ENCODE measurements at places on chromosomes 12 and 14.

- peak; percentile 73 for DNase-seq
These were observed 3.6 kb upstream of the ARID2 start for GRCh38 chr12:45725631-45726602.

- no peak for DNase-seq
These were observed 216.0 kb upstream of the PRKD1 start for GRCh38 chr14:30143627-30144026.

DNA sequence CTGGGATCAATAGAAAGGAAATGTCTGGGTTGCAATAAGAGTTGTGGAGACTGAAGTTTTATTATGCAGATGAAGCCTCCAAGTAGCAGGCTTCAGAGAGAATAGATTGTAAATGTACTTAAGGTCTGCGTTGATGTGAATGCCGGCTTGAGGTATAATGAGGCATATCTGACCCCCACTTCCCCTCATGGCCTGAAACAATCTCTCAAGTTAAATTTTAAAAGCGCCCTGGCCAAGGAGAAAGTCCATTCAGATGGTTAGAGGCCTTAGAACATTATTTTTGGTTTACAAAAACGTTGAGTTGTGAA lies 28.3 kb upstream of the HIGD1C start:
- DNase-seq, result no peak

DNA sequence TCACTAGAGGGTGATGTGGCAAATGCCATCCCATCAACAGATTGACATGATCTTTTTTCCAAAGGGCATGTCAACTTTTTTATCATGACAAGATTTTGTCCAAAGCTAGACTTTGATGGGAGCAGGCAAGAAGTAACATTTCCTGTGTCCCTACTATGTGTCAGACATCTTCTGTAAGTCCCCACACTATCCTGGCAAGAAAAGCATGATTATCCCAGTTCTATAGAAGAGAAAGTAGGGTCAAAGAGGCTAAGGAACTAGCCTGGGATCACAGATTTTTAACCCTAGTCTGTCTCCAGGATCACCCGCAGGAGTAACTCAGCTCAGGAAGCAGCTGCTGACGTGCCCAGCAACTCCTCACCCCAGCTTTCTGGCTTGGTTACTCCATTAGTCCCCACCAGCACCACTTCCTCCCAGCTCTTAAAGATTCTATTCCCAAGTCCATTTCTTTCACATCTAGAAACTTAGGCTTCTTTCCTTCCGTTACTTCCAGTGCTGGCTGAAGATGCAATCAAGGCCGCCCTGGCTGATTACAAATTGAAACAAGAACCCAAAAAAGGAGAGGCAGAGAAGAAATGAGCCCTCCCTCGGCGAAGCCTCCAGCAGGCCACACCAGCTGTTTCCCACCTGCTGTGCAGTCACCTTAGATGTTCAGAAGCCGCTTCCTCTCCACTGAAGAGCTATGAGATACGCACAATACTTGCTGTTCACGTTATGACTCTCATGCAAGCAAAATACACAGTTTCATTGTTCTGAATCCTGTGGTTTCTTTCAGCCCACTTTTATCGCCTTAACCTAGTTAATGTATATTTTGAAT lies 6.2 kb downstream of the ISCU start:
- no peak for DNase-seq

DNA sequence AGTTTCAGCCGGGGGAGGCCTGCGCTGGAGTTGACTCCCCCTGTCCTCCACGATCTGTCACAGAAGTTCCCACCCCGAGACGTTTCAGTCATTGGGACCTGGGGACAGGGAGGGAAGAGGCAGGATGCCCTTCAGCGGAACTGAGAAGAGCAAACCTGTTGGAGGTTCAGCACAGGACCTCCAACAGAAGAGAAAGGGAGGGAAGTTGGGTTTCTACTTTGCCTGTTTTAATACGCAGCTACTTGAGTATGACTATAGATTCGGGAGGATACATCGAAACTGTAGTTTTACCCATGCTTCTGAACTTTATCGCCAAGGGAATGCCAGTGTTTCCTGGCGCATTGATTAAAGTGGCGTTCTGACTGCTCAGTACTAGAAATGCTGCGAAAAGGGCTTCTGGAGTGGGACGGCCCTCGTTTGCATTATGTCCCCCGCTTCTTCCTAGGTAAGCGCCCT lies 2.3 kb upstream of the DUSP6 start:
- DNase-seq, result no peak

- DNase-seq, result no peak
These were observed 1045.6 kb downstream of the BCL11B start for GRCh38 chr14:98226411-98226810.

DNA sequence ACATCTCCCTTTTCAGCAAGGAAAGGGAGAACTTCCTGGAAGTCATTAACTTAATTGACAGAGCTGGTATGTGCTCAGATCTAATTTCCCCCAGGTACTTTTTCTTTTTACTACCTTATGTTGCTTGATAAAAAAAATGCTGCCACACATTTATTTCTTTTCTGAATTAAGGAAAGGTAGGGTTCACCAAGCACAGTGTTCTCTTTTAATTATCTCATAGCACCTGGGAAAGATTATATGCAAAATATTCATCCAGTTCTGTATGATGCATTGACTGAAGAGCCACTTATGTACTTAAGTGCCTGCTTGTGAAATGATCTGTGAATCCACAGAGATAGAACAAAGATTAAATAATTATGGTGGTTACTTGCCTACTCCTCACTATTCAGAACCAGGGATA lies 25.1 kb downstream of the KCNC2 start:
- no peak for DNase-seq

GRCh38 chr12:111992464-111992863 lies 20.5 kb downstream of the TMEM116 start:
- no peak for DNase-seq

DNA sequence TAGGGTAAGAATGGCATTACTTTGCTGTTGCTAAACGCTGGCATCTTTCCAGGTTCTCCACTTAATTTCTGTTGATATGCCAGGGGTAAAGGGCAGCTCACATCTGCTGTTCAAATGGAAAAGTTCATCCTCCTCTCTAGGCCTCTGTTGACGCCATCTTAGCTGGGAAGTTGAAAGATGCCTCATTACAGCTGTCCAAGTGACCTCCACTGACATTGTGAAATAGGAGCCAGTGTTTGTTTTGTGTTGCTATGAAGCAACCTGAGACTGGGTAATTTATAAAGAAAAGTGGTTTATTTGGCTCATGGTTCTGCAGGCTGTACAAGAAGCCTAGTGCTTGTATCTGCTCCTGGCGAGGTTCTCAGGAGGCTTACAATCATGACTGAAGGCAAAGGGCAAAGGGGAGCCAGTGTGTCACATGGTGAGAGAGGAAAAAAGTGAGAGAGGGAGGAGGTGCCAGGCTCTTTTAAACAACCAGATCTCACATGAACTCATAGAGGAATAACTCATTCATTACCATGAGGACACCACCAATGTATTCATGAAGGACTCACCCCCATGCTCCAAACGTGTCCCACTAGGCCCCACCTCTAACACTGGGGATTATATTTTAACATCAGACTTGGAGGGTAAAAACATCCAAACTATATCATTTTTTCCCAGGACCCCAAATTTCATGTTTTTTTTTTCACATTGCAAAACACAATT lies 3.2 kb upstream of the ADAM21 start:
- no peak for DNase-seq

GRCh38 chr12:109888179-109889020 lies 8.1 kb upstream of the GLTP start:
- no peak for DNase-seq

- DNase-seq, result no peak
These were observed 60.9 kb upstream of the GPATCH2L start for GRCh38 chr14:76090616-76091391.

DNA sequence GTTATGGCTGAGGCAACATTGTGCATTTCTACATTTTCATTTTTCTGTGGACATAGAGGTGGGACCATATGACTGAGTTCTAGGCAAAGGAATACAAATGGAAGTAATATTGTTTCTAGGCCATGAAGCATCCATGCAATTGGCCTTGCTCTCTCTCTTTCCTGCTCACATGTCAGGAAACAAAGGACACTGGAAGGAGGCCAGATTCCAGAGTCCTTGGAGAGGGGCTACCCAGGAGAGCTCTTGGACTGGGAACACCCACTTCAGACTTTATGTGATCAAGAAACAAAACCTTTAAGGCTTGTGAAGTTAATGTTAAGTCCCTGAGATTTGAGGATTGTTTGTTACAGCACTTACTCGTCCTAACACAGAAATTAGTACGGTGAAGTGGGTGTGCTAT lies 32.8 kb downstream of the PDZRN4 start:
- DNase-seq, result no peak

DNA sequence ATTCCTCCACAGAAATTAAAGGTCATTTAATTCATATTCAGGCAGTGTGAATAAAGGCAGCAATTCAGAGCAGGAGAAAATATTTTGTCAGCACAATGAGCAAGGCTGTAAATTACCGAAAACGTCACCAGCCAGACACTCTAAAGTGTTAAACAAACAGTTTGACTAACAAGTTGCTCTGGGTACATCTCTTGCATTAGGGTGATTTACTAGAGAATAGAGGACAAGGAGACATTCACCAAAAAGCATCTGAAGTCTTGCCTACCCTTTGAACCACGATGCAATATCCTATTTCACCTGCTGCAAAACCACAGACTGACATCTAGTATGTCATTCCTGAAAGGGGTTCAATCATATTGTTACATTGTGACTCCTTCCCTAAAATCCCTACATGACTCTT lies 27.1 kb upstream of the GPHB5 start:
- no peak for DNase-seq

DNA sequence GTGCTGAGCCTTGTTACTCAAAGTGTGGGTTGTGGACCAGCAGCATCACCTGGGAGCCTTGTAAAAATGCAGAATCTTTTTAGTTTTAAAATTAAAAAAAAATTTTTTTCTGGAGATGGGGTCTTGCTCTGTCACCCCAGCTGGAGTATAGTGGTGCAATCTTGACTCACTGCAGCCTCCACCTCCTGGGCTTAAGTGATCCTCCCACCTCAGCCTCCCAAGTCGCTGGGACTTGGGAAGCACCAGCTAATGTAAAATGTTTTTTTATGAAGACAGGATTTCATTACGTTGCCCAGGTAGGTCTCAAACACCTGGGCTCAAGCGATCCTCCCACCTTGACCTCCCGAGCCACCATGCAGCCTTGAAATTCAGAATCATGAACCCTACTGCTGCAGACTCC lies 14.4 kb downstream of the MYBPC1 start:
- no peak for DNase-seq

DNA sequence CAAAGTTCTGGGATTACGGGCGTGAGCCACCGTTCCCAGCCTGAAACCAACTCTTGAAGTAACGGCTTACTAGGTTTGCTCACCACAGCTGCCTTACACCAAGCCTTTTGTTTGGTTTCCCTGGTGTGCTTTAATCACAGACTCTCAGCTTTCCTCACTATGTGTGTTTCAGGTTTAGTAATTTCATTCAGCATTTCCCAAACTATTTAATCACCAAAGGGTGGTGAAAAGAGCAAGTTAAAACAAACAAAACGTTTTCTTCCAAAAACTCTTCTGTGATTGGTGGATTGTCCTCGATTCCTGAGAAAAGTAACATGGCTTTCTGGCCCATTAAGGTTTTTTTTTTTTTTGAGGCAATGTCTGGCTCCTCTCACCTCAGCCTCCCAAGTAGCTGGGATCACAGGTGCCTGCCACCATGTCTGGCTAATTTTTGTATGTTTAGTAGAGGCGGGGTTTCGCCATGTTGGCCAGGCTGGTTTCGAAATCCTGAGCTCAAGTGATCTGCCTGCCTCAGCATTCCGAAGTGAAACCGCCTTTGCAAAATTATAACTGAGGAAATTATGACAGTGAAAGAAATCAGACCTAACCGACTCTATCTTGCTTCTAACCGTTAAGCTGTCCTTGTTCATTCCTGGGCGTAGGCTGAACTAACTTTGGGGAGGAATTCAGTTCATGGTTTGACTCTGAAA lies 1.5 kb upstream of the ZFYVE26 start:
- no peak for DNase-seq

GRCh38 chr14:66508547-66508845 lies 549 bp downstream of the GPHN start:
- no peak for DNase-seq

- DNase-seq, result peak; percentile 74
These were observed 17.5 kb downstream of the ANAPC5 start for GRCh38 chr12:121334513-121335343.

GRCh38 chr14:22232933-22233332 lies 356.1 kb downstream of the DAD1 start:
- DNase-seq, result no peak

DNA sequence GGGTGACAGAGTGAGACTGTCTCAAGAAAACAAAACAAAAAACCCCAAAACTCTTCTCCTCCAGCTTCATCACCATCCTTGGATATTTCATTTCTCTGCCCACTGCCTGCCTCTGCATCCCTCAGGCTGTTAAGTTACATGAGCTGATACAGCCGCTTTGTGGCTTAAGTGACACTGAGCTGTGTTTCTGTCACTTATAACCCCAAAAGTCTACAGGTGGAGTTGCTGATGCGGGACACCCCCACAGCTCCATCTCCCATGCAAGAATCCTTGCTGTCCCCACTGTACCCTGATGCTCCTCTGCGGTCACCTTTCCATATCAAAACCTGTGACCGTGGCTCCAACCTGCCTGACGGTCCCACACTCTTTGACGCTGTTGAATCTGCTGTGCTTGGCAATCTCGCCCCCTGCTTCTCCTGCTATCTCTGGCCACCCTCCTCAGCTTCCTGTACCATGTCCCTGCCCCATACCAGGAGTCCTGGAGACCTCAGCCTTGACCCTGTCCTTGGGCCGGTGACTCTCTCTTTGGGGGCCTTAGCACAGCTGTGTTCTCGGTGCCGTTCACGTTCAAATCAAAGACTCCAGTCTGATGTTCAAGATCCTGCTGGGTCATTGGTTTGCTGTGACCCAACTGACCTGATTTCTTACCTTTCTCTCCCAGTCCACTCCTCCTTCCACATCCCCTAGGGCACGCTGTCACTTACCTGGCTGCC lies 20.3 kb downstream of the HVCN1 start:
- DNase-seq, result no peak

GRCh38 chr12:1428671-1429070 lies 165.7 kb downstream of the FBXL14 start:
- no peak for DNase-seq

Measured in midbrain (tissue), 1 donor.